Prostate gland (tissue), 2 donors: ENCODE measurements at places on chromosomes 6 and 20.

GRCh38 chr6:159116343-159116742 is 52.9 kb upstream of the FNDC1 start:
- DNase-seq = no peak

- DNase-seq = no peak
These were observed 43.4 kb upstream of the RALGAPA2 start for GRCh38 chr20:20755674-20756319.

DNA sequence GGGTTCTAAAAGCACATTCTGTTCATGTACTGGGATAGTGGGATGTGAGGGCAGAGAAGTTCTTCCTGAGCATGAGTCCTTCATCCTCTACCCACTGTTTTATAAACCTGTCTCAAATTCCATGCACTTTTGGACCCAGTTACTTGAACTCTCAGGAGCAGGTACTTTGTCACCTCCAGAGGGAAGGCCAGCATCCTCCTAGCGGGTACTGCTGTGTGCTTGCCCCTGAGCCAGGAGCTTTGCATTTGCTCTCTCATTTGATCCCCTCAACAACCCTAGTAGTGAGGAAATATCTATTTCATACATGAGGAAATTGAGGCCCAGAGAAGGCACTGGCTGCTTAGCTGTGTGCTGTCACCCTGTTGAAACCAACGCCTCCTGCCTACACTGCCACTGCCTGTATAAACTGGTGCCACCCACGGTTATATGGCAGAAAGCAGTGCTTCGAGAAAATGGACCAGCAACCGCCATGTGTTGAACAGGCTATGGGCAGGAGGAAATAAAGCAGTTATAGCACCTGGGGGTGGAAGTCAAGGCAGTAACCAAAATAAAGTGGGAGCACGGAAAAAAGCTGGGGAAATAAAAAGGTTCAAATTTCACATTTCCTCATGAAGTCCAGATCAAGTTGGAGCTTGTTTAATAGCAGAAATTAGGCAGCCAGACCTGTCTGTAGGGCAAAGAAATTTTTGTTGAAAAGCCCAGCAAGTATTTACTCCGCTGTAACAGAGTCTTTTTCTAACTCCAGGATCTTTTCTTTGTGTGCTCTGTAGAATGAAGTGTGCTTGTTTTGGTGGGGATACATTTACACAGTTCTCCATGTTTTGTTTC is 38.0 kb downstream of the KLHL31 start:
- peak; percentile 40 for DNase-seq

GRCh38 chr6:169805242-169805838 is 53.9 kb downstream of the ERMARD start:
- no peak for DNase-seq

DNA sequence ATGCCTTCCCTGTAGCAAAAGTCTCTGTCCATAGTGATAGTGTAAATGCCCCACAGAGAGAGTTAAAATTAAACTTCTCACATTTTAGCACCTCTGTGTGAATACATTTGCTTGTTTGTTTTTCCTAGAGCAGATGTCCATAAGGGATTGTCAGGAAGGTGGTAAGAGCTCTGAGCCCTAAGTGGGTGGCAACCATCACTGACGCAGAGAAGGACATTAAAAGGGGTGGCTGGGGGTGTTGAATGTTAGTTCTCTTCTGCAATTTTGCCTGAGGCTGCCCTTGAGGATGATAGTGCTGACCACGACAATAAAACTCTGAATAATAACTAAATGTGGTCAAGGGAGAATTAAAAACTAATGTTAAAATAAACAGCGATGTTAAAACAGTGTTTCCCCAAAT is 174.3 kb upstream of the ID4 start:
- no peak for DNase-seq

DNA sequence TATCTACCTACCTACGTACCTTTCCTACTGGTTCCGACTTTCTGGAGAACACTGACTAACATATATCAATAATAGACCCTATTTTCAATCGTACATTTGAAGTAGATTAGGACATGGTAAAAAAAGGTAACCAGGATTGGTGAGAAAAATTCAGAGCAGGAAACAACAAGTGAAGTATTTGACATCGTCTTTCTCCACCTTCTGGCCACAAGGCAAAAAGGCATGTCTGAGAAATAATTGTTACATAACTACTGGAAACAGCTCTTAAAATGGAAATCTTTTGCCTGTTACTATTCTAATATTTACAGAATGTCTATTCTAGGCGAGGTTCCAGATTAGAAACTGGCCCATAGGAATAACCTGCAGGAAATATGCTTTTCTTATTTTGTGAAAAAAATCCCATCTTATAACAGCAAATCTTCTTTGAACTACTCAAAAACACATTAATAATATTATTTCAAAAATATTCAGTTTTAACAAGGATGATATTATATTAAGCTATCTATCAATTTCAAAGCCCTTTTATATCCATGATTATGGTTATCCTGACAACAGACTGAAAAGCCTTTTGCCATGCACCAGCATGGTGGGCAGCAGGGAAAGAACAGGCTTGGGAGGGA is 80.8 kb downstream of the RCAN2 start:
- peak; percentile 9 for DNase-seq

DNA sequence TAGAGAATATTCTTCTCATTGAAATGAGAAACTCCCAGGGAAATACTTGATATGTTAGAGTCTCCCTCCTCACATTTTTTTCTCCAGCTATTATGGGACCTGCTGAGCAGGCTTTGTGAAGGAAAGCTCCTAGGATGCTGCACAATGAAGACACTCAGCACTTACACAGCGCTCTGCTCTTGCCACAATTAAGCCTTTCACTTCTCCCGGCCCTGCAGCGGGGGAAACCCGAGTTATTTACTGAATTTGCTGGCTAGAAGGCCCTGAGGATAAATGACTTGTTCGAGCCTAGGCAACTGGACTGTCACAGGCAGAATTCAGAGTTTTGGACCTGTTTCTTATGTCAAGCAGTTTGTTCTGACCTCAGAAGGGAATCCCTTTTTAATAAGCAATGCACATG is 102.0 kb downstream of the MAP3K7 start:
- DNase-seq = no peak

GRCh38 chr20:61117725-61118124 is 134.3 kb upstream of the CDH4 start:
- DNase-seq = no peak

DNA sequence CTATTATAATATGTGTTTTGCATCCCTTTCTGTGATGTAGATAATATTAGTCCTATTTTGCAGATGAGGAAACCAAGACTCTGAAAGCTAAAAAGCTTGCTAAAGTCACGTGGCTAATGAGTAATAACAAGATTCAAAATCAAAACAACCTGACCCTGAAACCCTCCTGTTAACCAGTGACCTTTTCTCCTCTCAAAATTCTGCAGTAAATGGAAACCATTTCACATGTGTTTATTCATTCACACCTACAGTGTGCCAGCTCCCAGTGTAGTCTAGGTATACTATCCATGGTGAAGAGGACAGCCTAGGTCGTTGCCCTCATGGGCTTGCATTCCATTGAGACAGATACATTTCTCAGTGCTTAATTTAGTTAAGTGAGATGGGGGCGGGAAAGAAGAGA is 30.6 kb upstream of the PHACTR2 start:
- DNase-seq = no peak

DNA sequence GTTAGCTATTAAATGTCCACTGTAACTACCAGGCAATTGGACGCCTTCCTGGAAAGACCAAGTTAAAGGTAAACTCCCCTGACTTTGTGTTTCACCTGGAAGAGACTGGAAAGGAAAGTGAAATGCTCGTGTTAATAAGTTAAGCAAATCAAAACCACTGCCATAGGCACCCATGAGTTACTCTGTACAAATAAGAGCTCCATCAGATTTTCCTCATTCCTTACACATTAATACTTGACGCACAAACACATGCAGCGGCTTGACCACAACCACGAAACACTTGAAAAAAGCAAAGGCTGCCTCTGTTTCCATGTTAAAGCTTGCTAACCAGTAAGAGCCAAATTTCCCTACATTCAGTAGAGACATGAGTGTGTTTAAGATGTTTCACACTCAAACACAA is 19.8 kb downstream of the GCM1 start:
- no peak for DNase-seq

- no peak for DNase-seq
These were observed 332.5 kb downstream of the TFAP2A start for GRCh38 chr6:10082385-10082784.

- peak; percentile 24 for DNase-seq
These were observed 33.0 kb downstream of the METTL24 start for GRCh38 chr6:110325197-110325596.

DNA sequence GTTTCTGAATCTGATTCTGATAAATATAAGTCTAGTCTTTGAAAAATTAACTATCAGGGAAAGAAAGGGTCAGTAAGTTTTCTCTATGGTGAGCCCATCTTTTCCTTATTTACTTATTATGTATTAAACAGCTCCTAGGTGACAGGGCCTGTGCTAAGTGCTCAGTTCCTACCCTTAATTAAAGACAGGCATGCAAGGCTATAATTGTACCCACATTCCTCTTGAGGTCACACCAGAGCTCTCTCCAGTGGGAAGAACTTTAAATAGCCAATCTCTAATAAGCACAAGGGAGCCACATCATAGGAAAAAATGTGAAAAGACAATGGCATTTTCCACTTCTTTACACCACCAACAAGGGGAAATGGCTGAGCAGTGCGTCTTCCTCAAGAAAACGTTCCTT is 421.8 kb upstream of the SLC35B3 start:
- DNase-seq = no peak

DNA sequence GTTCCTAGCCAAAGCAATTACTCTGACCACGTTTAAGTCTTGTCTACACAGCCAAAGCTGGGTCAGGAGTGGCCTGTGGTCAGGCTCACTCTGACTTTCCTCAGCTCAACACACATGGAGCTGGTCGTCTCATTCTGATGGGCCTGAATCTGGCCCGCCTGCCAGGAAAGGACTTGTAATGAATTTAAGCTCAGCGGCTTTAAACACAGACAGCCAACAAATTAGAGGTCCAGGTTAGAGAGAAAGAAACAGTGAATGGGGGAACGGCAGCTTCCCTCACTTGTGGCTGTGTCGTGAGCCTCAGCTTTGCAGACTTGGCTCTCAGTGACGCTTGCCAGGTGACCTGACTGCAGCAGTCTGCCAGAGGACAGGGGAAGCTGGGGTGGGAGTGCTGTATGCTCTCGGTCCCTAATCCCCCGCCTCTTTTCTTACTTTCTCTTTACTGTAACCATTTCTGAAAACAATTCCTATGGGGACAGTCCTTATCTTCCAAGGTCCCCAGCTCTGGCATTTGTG is 121.9 kb upstream of the AGPAT4 start:
- DNase-seq = no peak

DNA sequence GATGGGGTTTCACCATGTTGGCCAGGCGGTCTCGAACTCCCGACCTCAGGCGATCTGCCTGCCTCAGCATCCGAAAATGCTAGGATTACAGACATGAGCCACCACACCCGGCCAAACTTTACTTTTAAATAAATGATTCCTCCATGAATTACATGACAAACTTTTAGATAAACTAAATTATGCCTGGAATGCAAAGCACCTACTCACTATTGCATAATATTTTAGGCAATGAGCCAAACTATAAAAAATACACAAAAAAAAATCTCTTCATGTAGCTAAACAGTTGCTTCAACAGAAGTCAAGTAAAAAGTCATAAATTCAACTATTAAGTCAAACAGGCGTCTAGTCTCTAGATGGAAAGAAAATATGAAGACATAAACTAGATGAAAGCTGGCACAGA is 56.5 kb downstream of the PTPRK start:
- no peak for DNase-seq

DNA sequence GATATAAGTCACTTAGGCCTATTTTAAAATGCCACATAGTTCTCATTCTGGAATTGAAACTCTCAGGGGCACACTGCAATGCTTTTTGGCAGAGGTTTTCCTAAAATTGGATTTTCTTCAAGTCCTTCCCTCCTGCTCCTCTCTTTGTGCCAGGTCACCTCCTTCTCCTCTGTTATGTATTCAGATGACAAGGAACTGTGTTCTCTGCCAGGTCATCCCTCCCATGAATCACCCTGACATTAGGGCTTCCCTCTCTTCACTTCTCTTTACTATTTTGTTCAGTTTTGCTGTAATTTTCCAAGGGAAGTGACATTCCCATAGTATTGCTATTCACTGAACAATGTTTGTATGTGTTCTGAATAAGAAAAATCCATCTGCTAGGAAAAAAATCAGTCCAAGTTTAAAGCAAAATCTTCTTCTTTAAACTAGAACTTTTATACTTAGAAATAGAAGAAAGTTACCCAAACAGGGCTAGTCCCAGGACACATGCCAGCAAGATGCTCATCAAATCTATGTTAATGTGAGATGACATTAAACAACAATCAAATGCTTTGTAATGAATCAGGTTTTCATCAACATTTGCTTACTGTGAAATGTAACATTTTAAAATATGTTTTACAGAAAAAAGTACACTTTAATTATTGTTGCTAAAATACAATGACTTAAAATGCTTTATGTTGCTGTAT is 461.1 kb downstream of the MMUT start:
- DNase-seq = no peak

- no peak for DNase-seq
These were observed 406.3 kb downstream of the MEI4 start for GRCh38 chr6:78059171-78059570.

- DNase-seq = no peak
These were observed 76.5 kb downstream of the NRN1 start for GRCh38 chr6:5930143-5930770.

GRCh38 chr20:36523341-36523740 is 18.0 kb upstream of the MYL9 start:
- no peak for DNase-seq

DNA sequence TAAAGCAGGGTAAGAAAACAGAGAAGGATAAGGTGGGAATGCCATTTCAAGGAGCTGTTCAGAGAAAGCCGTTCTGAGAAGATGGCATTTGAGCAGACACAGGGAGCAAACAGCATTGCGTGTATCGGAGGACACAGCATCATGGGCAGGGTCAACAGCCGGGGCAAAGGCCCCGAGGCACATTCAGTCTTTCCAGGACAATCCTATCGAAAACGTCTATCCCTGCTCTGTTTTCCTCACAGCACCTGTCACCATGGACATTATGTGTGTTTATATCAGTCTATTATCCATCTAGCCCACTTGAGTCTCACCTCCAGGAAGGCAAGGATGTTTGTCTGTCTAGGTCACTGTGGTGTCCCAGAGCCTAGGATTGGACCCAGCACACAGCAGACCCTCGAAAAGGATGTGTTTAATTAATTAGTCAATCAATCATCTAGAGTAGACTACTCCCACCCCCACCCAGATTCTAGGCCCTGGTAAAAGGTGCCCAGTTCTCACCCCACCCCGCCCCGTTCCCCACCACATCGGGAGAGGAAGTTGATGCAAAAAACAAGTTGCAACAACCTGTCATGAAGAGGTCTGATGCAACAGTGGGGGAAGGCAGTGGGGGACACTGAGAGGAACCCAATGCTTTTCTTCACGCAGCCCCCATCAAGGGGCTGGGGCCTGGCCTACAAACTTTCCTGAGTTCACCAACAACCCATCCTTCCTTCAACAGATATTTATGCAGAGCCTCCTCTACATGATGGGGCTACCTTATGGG is 66.6 kb downstream of the PREX1 start:
- DNase-seq = no peak

GRCh38 chr20:37319151-37319671 is 26.7 kb upstream of the SRC start:
- no peak for DNase-seq

GRCh38 chr6:43399932-43400487 is 27.3 kb upstream of the ABCC10 start:
- no peak for DNase-seq
